ENCODE measurements at places on chromosomes 16 and 17. TPM values are rescaled to one million over a fixed set of nuclear protein-coding genes. Genes with fewer than 3 reads are reported as not detected.

Gene CCL2
- total RNA-seq: 102 TPM

Gene ZG16
- total RNA-seq: not detected

Gene CHMP1A
- 87.0 TPM for total RNA-seq

Gene MGAT5B
- 0.13 TPM for total RNA-seq

Gene PIMREG
- 21.7 TPM for total RNA-seq

Gene TP53TG3F
- total RNA-seq: not detected

Gene APOBR
- total RNA-seq: not detected
